ENCODE measurements at places on chromosomes 6 and 20.
A peak's percentile ranks its signal among the peaks of the same experiment; 100 is the strongest.

DNA sequence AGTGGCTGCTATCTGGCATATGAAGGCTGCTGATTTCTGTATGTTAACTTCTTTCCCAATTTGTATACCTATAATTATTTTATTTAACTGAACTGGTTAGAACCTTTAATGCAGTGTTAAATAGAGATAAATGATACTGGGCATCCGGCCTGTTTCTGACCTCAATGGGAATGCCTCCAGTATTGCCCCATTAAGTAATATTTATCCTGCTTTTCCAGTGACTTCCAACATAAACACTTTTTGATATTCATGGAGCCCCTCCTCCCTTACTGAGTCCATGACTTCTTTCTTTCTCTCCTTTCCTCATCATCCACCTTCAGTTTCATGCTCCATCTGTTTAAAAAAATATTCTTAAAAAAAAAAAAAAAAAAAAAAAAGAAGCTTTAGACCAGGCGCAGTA, 8.8 kb downstream of the TRIM27 start:
- DNase-seq: no peak

DNA sequence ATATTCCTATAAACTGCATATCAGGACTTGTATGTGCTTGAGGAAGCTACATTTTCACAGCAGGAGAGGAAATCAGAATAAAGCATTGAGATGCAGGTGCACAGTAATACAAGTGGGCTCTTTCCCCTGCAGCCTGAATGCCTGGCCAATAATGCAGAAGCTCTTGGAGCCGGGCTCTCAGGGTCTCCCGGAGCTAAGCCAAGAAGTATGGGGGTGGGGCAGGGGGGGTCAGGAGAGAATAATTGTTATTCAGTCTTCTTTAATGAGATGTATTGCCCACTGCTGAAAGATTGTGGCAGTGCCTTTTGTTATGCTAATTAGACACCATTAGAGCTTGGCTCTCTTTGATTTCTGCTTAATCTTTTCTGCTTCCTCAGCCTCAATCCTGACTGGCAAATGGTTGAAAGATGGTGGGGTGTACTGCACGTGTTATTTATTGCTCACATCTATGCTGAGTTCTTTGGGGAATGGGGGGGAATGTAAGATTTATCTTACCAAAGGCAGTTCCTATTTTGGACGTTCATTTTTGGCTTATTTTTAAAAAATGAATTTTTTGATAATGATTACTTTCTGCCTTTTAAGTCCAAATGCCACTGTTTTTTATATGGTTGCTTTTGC, 407.6 kb upstream of the SOX4 start:
- no peak for DNase-seq

DNA sequence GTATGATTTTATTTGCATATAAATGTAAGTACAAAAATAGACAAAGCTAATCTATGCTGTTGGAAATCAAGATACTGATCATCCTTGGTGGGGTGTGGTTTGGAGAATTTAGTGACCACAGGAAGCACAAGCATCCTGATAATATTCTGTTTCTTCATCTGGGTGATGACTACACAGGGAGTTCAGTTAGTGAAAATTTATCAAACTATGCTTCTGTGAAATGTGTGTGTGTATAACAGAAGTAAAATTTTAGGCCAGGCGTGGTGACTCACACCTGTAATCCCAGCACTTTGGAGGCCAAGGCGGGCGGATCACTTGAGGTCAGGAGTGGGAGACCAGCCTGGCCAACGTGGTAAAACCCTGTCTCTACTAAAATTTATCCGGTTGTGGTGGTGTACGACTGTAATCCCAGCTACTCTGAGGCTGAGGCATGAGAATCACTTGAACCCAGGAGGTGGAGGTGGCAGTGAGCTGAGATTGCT, 20.6 kb downstream of the ENPP3 start:
- no peak for DNase-seq

DNA sequence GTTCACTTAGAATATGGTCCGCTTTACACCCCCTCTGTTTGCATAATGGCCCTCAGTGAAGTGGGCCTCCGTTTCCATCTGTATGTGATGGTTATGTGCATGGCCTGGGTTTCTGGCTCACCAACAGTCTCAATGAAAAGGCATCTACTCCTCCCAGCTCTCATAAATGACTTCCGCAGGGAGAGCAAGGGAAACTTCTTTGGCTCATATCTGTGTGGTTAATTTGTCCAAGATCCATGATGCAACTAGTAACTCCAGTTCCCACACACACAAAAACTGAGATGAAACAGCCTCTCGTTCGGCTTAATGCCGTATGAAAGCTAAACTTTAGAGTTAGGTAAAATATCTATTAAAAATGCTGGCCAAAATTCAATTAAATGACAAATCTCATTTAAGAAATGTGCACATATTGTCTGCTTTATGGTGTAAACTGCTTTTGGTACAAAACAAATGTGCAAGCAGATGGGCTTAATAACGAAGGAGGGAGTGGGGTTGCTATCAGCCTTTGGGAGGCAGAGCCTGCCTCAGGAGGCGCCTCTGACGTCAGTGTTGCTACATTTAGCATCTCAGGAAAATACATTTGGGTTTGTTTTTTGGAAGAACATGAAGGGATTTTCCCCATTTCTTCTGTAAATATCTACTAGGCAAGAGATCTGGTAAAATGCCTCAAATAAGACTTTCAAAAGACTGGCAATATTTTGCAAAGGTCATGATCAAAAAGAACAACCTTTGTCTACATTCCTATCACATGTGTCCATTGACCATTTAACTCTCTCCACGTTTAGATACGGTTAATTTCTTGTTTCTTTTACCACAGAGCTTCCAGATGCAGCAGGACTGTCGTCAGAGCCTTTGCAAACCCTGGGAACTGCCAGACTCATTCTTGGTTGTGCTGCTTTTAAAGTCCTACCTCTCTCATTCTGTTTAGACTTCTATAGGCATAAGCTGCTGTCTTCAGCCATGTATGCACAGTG, 96.8 kb downstream of the ARMC2 start:
- no peak for DNase-seq

GRCh38 chr20:2469991-2470422, 582 bp downstream of the SNRPB start:
- DNase-seq: peak; percentile 76

DNA sequence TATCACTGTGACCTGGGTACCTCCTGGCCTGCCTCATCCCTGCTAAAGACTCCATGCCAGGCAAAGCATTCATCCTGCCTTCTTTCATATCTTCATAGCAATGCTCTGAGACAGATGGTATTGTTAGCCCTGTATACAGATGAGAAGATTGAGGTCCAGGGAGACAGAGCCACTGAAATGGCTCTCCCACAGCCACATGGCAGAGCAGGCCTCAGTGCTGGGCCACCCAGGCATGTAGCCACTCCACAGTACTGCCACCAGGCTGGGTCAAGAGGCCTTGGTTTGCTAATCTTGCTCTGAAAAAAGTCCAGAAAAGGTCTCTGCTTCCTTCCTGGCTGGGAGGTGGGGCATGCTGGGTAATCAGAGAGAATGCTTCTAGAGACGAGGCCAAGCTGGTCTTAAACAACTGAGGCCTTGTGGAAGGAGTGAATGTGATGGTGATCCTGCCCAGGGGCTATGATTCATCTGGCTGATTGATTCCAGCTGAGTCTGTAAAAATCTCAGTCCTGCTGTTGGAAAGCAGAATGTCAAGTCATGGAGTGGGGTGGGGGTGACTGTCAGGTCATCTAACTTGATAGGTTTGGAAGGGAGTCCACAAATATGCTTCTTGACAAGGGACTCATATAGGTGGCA, 29.8 kb downstream of the HM13 start:
- no peak for DNase-seq

DNA sequence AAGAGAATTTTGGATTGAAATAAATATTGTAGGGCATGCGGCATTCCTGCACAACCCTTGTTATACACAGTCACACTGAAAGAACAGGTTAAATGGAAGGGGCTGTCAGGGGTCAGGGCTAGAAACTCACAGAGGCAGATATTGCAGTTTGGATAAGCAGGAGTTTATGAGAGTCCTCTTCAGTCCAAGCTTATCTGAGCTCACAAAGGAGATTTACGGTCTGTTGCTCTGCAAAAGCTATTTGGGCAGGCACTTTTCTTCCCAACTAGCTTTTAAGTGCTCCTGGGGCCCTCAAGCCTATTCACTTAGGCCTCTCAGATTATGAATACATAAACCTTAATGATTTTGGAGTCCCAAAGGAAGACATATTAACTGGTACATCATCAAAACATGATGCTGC, 156.2 kb downstream of the SOX4 start:
- no peak for DNase-seq

DNA sequence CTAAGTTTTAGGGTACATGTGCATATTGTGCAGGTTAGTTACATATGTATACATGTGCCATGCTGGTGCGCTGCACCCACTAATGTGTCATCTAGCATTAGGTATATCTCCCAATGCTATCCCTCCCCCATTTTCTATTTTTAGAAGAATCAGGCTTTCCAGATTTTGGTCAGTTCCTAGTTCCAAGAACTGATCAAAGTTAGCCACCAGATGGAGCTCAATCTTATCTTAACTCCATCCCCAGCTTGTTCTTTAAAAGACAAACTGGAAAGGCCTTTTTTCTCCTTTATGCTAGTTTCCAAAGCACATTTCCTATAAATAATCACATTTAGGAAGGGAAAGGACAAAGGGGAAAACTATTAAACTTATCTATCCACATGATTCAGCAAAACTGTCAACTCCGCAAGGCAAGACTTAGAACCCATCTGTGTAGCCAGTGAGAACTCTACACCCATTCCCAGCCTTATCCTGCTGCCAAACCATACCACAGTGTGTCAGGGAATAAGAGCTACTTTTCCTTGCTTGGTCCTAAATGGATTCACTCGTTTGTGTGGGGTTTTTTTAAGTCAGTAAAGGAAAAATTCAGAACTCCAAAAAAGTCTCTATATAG, 22.8 kb upstream of the KHDC1 start:
- DNase-seq: no peak

DNA sequence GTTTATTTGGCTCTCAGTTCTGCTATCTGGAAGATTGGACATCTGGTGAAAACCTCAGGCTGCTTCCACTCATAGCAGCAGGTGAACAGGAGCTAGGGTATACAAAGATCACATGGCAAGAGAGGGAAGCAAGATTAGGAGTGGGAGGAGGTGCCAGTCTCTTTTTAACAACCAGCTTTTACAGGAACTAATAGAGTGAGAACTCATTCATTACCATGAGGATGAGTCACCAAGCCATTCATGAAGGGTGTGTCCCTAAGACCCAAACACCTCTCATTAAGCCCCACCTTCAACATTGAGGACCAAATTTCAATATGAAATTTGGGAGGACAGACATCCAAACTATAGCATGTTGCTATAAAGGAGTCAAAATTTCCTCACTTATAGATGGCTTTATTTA, 85.4 kb upstream of the HCRTR2 start:
- DNase-seq: no peak

DNA sequence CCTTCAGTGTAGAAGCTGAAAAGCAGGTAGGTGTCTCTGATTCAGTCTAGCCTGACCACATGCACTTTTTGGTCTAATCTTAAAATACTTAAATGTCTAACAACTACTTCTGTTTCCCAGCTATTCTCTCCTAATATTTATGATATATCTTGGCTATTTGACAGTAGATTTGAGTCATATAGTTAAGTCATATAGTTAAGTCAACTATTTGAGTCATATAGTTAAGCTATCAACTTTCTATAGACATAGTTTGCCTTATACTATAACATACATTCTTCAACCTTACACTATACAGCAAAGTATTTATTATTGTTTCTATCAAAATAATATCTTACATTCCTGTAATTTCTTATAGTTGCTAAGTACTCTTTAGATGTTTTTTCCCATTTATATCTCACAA, 110.9 kb downstream of the GMDS start:
- no peak for DNase-seq

DNA sequence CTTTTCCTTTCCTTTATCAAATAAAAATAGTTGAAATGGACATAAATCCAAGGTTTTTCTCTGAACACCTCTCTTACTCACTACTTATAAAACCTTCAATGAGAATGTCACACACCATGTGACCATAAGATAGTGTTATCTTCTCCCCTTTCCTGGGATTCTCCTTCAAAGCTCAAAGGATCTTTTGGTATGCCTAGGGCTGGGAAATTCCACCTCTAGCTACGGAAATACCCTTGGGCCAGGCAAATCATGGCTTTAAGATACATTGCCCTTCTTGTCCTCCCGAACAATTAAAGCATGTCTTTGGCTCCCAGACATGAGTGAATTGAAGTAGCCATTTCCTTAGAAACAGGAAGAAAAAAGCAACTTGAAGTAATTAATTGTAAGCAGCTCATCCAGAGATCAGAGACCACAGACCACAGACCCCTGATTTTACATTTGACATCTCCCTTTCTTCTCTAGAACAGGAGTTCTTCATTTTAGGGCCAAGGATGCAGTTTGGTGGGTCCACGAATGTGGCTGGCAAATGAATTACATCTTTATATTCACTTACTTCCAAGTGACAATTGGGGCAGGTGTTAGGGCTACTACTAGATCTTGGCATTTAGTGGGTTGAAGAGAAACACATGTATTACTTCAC, 4.1 kb downstream of the PLCB4 start:
- no peak for DNase-seq

GRCh38 chr6:81376745-81377144, 375.7 kb downstream of the TENT5A start:
- no peak for DNase-seq

DNA sequence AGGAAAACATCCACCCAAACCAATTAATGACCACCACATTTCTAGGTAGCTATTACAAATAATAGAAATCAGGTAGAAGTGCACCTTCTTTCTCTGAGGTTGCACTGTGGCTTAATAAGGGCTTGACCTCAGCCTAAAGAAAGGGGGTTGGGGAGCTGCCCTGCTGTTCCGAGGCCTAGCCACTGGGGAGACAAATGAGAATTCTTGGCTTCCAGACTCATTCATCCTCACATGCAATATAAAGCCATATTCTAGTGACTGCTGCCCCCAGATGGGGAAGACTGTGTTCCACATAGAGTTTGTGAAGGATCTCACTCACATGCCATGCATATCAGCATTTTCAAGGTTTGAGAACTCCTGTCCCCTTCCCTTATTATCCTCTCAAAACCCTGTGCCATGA, 22.9 kb downstream of the SAYSD1 start:
- no peak for DNase-seq

DNA sequence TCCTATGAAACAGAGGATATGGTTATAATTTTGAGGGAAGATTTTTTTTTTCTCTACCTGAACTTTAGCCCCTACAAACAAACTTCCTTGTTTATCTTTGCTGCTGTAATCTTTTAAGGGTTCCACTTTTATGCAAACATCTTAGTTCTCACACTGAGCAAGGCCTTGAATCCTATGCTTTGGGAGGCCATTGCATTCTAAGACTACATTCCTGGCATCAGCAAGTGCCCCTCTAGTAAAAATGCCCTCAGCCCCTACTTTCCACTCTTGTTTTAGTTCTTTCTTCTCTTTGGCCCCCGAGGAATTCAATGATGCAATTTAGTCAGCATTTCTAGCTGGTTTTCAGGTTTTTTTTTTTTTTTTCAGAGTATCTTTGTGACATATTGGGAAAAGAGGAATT, 8.1 kb upstream of the AHI1 start:
- no peak for DNase-seq

GRCh38 chr6:33061987-33062386, 11.5 kb downstream of the HLA-DPA1 start:
- no peak for DNase-seq

GRCh38 chr20:41154436-41155176, 17.3 kb downstream of the PLCG1 start:
- no peak for DNase-seq

Measured in activated naive CD4-positive, alpha-beta T cell treated with anti-CD3 and anti-CD28 coated beads, Interleukin-2, amount 10 ng/mL, durations not matched to agents 7 days and 5 days (primary cell).